ENCODE measurements at places on chromosomes 4 and X.
A peak's percentile ranks its signal among the peaks of the same experiment; 100 is the strongest.

DNA sequence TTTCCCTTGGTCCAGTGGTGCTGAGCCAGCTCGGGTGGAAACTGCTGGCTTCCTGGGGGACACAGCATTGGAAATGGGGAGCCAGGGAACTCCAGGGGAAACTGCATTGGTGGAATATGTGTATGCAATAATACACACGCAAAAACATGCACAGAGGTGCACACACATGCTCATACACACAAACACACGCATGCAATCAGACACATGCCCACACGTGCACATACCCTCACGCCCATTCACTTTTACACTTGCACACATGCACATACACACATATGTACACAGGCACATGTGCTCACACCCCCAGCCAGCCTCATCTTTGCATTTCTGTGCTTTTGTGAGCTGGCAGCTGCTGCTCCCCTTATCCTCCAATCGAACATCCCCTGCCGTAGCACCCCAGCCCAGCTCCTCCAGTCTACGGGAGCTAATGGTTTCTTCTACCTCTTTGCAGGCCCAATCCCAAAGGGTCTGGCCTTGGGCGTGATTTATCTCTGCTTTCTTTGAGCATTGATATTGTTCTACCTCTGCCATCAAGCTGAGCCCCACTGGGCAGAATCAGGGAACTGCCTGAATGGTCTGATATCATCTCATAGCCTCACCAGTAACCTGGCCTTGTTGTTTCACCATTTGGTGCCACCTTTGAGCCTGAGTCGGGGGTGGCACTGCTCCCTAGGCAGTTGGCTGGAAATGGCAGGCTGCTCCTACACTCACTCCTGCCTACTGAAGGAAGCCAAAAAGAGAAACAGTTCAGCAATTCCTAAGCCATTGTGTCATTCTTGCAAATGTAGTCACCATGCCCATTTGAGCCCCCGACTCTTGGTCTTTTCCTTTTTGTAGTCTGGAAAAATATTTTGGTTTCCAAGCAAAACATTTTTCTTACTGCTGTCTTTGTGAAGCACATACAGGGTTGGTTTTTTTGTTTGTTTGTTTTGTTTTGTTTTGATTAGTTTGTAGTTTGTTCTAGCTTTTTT lies 104.4 kb upstream of the MAMLD1 start:
- no peak for DNase-seq

- no peak for DNase-seq
Observed at GRCh38 chrX:152313529-152314302, 137.4 kb downstream of the GABRA3 start.

- DNase-seq = no peak
Observed at GRCh38 chr4:2935762-2936743, 27.2 kb downstream of the NOP14 start.

DNA sequence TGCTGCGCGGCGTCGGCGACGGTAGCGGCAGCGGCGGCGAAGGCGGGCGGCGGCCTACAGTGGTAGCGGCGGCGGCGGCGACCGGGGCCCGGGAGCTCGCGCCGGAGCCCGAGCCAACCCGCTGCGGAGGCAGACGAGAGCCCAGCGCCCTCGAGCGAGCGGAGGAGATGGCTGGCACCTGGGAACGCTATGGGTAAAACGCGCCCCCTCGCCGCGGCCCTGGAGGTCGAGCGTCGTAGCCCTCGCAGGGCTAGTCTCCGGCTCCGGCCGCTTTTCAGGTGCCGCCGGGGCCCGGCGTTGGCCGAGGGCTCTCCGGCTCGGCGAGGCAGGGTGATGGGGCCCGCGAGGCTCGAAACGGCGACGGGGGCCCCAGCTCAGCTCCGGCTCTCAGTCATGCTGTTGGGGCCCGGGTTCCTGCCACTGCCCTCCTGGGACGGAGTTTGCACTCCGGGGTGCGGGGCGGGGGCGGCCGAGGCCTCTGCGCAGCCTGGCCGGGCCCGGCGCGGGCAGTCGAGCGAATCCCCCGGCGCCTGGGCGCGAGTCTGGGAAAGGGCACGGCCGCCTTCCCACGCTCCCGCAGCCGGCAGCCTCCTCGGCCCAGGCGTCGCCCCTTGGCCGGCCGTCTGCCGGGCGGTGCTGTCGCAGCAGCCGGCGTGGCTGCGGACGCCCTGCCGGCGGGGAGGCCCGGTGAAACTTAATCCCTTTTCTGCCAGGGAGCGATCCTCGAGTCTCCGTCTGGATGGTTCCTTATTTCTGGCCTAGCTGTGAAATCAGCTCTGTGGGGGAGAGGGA lies 768 bp downstream of the MID2 start:
- peak; percentile 15 for DNase-seq

- no peak for DNase-seq
Observed at GRCh38 chr4:151640381-151640780, 120.4 kb downstream of the GATB start.

All from skin of body (tissue), 3 donors.